Cardiac fibroblast (primary cell): ENCODE measurements at places on chromosomes 2 and 18.
A peak's percentile ranks its signal among the peaks of the same experiment; 100 is the strongest.

DNA sequence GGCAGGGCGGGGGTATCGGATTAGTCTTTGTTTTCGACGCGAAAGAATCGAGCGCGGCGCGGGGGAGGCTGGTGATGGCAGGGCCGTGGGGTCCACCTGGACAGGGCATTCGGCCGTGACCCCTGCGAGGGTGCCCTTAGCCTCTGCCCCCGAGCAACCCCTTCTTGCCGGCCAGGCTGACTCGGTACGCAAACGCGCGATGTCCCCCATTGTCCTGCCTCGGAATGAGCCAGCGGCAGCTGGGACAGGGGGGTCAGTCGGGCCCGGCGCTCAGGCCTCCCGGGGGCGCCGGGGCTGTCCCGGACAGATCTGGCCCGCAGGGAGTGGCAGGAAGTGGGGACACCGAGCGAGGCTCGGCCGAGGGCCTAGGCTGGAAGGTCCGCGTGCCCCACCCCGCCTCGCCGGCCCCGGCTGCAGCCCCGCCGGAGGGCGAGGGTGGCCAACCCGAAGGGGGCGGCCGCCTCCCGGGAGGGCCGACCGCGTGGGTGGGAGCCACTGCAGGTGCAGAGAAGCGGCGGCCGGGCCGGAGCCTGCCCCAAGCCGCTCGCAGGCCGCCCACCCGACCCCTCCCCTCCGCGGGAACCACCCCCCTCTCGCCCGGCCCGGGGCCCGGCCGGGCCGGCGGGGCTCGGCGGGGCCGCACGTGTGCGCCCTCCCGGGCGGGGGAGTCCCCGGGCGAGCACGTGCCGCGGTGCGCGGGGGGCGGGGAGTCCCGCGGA, at the start of gene TET3:
TET3 (plus strand) TSS at position 708 of the 719 bp plus-strand sequence. CDS start 1,494 bp downstream, outside the sequence.
- DNase-seq: no peak

GRCh38 chr2:9230051-9230802, 23.6 kb downstream of the ASAP2 start:
- DNase-seq: peak; percentile 64

GRCh38 chr2:160928854-160929301, 231.3 kb upstream of the TANK start:
- peak; percentile 93 for DNase-seq

GRCh38 chr2:227608561-227609338, 5.9 kb downstream of the SCYGR3 start:
- DNase-seq: no peak
